SW 1271 (cell line): ENCODE measurements at places on chromosomes 2 and 18.

DNA sequence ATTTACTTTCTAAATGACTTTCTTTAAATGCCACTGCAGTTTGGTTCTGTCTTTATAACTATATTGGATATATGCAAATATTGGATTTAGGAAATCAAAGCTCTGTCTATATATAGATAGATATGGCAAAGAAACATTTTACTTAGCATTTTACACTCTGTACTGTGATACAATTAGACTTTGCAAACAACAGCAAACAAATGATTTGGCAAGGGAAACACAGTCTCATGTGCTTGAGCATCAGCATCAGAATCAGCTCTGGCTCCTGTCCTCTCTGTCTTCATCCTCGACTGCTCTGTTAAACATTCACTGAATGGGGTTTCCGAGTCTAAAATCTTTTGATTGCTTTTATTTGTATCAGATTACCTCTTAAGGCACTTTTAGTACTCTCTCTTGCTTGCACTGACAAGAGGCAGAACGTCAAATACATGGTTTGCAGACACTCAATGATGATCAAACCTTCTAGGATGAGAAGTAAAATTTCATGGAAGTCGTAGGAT is 176.8 kb upstream of the LRP1B start:
- DNase-seq = no peak

DNA sequence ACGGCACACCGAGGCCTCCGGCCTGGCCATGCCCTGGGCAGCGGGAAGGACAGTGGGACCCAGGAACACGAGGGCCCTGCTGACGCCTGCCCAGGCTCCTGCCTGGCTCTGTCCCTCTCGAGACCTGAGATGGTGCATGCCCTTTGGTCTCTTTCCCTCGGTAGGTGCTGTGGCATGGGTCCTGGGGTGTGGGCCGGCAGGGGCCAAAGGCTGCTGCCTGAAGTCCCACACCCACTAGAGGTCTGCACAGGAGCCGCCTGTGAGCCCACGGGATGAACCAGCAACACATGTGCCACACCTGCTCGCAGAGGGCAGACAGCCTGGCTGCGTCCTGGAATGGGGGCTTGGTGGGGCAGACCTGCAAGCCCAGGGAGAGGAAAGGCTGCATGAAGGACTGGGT is 73.3 kb downstream of the NDUFA10 start:
- DNase-seq = no peak

GRCh38 chr2:11584525-11585056 is 50.7 kb downstream of the GREB1 start:
- DNase-seq = no peak

DNA sequence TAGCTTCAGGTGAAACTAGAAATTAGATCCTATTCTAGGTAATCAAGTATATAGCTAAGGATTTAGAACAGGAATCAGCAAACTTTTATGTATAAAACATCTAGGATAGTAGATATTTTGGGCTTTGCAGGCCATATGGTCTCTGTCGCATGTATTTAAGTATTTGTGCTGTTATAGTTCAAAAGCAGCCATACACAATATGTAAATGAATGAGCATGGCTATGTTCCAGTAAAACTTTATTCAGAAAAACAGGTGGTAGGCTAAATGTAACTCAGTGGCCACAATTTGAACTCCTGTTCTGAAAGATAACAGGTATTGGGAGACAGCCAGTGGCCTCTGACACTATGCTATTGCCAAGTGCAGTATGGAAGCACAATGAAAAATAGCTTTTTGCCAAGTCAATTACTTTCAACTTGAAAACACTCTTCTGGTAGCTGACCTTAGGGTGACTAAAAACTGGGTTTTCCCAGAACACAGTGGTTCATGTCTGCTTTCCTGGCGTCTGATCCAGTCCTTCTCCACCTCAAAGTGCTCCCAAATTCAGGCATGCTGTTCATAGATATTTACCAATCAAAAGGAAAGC is 304.7 kb upstream of the SYT4 start:
- DNase-seq = no peak

DNA sequence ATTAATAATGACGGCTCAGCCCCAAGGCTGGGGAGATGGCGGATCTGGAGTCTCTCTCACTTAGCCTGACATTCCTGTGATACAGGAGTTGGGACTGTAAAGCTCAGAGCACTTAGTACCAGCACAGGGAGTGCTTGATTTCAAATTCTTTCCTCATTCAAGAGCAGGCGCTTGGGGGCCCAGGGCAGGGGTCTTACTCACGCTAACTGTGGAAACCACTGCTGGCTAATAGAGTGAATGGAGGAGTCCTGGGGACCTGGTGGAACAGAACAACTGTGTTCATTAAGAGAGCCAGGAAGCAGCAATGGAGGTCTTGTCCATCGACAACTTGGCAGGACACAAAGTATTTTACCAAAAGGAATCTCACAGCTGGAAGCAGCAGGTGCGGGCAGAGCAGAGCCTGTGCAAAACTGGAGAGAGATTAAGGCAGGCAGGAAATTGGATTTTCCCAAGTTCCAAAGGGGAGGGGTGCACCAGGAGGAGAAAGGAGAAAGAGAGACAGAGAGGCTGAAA is 358.9 kb downstream of the TNS1 start:
- no peak for DNase-seq

GRCh38 chr2:85705680-85706039 is 11.5 kb downstream of the GNLY start:
- no peak for DNase-seq

DNA sequence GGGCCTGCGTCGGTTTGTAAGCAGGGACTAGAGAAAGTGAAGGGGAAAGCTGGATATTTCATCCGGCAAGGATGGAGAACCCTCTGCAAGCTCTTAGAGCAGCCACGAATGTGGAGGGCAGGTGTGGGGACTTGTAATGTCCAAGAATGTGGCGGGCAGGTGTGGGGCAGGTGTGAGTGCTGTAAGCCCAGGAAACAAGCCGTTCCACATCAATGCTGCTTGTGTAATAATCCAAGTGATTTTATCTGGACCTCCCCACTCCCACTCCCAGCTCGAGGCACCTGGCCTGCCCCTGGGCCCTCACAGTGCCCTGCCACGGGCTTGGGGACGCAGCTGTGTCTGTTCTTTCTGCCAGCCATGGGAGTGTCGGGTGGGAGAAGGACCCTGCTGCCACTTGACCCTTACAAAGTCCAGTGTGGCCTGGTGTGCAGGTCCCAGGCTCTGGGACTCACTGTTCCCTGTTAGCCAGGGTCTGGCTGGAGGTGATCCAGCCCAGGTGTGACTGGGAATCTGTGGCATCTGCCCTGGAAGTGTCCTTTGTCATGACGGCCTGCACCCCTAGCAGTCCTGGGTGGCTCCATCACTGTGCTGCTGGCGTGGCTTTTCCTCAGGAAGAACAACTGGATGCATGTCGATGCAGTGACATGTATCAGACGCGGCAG is 42.8 kb downstream of the SOX11 start:
- DNase-seq = no peak

GRCh38 chr2:86235196-86235980 is 36.1 kb downstream of the MRPL35 start:
- no peak for DNase-seq

DNA sequence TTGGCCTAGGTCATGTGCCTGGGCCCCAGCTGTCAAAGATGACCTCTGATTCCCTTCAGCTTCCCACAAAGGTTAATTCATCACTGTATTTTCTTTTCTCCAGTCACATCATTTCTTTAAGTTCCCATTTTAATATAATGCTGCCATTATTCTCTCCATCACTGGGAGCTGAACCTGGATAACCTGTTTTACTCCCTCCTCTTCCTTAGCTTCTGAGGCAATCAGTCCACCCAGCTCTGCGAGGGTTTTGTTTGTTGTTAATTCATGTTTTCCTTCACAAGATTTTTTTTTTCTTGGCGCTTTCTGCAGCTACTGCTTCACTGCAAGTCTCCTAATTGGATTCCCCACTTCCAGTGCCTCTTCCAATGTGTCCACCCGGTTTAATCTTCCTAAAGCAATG is 5.1 kb upstream of the EML4 start:
- DNase-seq = no peak

- DNase-seq = no peak
Measured at GRCh38 chr2:222603501-222603900, 52.4 kb downstream of the FARSB start.

- no peak for DNase-seq
Measured at GRCh38 chr2:130310881-130311280, 31.8 kb upstream of the IMP4 start.

DNA sequence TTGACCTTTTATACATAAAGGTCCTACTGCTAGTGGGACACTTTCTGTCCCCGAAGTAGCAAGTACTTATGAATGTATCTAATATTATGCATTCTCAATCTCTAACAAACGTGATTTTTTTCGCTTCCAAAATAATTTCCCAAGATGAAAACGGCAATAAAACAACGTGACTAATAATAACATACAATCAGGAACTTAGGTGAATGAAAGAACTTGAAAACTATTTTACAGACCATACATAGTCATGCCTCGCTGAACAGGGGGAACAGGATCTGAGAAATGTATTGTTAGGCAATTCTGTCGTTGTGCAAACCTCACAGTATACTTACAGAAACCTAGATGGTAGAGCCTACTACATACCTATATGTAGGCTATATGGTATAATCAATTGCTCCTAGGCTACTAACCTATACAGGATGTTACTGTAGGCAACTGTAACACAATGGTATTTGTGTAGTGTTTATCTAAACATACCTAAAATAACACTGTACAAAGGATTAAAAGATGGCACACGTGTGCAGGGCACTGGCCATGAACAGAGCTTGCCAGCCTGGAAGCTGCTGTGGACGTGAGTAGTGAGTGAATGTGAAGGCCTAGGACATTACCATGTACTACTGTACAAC is 2.5 kb downstream of the RTN4 start:
- no peak for DNase-seq

DNA sequence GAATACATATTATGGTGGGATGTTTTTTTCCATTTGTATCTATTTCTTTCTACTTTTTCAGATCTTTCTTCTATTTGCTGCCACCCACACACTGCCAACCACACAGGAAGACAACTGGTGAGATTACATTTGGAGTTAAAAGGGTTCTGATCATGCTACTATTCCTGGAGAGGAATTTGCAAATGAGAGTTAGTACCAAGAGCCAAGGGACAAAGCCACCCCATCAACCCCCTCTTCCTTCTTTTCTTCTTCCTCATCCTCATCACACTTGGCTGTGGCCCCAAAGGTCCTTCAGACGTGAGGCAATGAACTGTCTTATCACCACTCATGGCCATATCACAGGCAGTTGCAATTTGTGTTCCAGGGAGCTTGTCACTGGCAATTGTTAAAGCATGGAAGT is 215.6 kb upstream of the SLC14A2 start:
- DNase-seq = no peak

DNA sequence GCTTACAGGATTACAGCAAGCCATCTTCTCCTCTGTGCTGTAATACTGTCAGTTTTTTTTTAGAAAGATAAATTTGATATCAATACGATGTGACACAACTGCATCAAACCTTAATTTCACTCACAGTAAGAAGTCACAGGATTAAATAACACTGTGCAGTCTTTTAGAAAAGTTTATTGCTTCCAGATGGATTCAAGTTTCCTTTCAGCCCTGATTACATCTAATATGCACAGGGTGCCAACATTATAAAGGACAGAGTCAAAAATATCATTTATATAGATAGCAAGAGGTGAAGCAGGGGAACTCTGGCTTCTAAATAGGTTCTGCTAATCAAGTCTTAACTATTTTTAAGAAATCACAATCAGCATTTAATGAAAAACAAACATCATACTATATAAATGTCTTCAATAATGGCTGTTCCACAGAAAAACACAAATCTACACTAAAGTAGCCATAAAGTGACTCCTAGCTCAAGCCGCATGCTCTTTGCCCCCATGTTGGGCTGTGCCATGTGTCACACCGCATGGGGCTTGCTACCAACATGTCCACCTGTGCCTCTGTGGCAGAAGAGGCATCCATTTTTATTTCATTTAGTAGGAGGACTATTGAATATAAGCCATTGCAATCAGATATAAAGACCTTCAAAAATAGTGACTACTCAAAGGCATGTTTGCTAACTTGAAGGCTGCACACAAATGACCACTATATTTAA is 35.0 kb downstream of the CERKL start:
- no peak for DNase-seq

DNA sequence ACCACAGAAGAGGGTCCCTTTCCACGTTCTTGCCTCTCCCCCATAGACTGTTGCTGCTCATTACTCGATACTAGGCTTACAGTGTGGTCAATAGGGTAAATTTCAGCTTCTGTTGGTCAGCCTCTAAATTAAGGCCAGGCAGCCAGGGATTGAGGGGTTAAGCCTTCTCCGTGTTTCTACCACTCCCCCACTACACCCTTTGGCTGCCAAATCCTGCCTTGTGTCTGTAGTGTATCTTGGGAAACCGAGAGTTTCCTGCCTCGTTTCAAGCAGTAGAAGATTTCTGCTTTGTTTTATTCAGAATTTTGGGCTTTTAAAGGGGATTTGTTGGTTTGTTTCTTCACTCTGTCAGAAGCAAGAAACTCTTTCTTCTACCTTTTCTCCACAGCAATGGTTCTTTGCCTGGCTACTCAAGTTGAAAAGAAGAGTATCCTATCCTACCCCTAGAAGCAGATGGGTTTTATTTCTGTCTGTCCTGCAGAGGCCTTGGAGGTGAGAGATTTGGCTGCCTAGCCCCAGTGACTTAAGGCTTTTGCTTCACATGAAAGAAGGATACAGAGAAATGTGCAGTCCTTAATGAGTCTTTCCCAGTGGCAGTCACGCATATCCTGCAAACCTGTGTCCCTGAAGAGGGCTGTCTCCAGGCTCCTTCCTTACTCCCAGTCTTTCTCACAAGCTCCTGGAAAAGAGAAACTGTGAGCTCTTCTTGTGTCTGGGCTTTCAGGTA is 261.5 kb upstream of the TANK start:
- no peak for DNase-seq

- no peak for DNase-seq
Measured at GRCh38 chr18:25827961-25828561, 262.4 kb downstream of the SS18 start.

GRCh38 chr2:111239107-111239506 is 118.4 kb downstream of the BCL2L11 start:
- no peak for DNase-seq

DNA sequence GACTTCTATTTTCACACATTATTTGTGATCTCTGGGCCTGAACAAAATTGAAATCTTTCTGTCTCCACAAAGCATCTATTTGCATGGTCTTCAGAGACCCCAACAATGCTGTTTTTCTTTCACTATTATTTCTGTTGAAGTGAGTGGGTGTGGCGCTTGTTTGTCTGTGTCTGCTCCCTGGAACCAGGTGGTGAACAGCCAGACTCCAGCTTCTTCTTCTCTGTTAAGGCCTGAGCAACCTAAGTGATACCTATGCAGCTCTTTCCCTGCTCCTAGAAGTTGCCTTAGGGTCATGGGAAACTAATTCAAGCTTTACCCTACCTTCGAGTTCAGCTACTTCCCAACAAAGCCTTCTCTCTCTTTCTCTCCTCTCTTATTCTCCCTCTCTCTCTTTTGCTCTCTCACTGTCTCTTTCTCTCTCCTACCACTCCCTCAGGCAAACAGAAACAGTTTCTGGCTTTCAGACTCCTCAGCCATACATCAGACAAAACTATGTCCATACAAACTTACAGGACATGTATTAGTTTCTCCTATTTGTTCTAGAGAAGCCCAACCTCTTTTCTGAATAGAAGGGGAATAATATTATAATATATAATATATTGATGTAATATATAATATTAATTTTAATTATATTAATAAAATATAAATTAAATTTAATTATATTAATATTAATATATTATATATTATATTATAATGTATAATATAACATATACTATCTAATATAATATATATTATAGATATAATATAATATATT is 552.5 kb downstream of the DSC3 start:
- no peak for DNase-seq
